ENCODE measurements at places on chromosomes 12 and 14. TPM values are rescaled to one million over a fixed set of nuclear protein-coding genes. Genes with fewer than 3 reads are reported as not detected.

DNA sequence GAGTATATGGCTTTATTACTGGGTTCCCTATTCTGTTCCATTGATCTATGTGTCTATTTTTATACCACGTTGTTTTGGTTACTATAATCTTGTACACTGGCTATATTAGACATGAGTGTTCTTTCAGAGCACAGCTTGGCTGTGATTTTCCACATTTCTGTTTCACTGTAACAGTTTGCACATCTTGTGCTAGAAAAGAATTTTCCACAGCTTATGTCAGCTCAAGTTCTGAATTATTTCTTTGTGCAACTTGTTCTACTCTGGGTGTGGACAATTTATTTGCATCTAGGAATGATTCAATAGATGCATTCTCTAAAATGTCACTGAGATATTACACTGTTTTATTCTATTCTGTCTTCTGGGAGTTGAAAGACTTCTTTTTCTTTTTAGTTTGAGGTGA is 28.4 kb upstream of the OR5AU1 start:
- DNase-seq = no peak
- peaks cover 3% of the 10 kb centered on the region for H3K4me1 ChIP-seq
- H3K36me3 ChIP-seq = no peaks in the 10 kb centered on the region
- H3K27ac ChIP-seq = no peak overlapping the region

DNA sequence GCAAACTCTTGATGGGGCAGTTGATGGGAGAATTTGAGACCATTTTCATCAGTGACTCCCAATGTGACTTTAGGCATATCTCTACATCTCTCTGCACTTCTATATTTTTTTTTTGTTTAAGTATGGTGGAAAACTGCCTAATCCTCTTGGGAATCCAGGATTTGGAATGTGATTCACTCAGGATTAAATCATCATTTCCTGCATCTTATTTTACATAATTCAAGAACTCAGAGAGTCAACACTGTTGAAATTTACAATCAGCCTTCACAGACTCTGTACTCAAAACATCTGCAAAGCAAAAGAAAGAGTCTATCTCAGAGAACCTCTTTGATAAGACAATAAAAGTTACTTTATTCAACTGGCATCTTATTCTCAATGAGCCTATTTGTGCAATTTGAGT is 260.7 kb upstream of the NOS1 start:
- H3K27me3 ChIP-seq = no peaks in the 10 kb centered on the region
- H3K27ac ChIP-seq = no peak overlapping the region
- H3K4me1 ChIP-seq = no peaks in the 10 kb centered on the region
- H3K36me3 ChIP-seq = no peaks in the 10 kb centered on the region
- H3K4me3 ChIP-seq = no peak overlapping the region
- no peak for DNase-seq

- no peaks in the 10 kb centered on the region for H3K36me3 ChIP-seq
- peak overlapping the region; percentile 69 for H3K27ac ChIP-seq
- H3K27me3 ChIP-seq = no peaks in the 10 kb centered on the region
These were observed 11.1 kb upstream of the NINJ2 start for GRCh38 chr12:674272-674781.

GRCh38 chr12:108875682-108876361 is 4.1 kb upstream of the DAO start:
- no peak overlapping the region for H3K4me3 ChIP-seq
- peaks cover 5% of the 10 kb centered on the region for H3K4me1 ChIP-seq
- H3K36me3 ChIP-seq = no peaks in the 10 kb centered on the region
- no peaks in the 10 kb centered on the region for H3K27me3 ChIP-seq
- no peak for DNase-seq

GRCh38 chr12:69457433-69457832 is 12.8 kb upstream of the FRS2 start:
- no peak for DNase-seq
- H3K27ac ChIP-seq = no peak overlapping the region
- H3K36me3 ChIP-seq = no peaks in the 10 kb centered on the region
- no peak overlapping the region for H3K4me3 ChIP-seq
- H3K27me3 ChIP-seq = peaks cover 1% of the 10 kb centered on the region

DNA sequence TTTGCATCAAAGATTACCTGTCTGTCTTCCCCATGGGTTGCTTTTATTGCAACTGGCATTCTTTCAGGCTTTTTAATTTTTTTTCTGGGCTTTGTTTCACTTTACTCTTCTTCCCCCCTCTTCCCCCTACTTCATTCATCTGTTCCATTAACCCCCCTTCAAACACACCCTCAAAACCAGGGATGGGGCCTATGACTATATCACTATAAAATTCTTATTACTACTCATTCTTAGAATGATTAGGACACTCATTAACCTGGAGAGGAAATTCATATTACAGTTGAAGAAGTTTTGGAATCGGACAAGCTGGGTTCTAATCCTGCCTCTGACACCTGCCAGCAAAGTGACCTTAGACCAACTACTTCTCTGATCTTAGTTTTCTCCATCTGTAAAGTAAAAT is 24.8 kb upstream of the MDM1 start:
- peaks cover 11% of the 10 kb centered on the region for H3K4me1 ChIP-seq
- no peak for DNase-seq
- H3K36me3 ChIP-seq = no peaks in the 10 kb centered on the region

DNA sequence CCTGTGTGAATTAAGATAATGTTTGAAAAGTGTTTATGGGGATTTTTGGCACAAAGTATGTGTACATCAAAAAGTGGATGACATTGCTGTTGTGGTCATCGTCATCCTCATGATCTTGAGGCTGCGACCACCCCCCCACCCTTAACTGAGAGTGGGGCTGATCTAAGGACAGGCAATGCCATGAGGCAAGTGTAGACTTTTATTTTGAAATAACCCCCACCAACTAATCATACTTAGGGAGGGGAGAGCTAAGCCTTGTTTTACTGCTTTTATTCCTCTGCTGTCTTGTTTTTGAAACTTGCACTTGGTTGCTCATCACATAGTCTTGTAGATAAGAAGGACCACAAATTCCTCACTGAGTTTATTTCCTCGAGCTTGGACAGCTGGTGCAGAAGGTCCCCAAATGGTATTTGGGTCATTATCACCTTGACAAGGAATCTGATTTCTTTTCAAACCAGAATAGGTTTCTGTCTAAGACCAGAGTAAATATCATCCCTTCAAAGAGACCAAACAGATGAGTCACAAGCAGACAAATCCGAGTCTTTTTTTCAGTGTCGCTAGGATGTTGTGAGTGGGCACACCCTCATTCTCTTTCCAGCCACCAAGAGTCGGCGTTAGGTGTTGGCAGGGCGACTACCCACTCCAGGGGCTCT is 23.9 kb upstream of the SMOC1 start:
- H3K4me3 ChIP-seq = no peak overlapping the region
- H3K4me1 ChIP-seq = no peaks in the 10 kb centered on the region
- peaks cover 13% of the 10 kb centered on the region for H3K27me3 ChIP-seq
- H3K36me3 ChIP-seq = no peaks in the 10 kb centered on the region

DNA sequence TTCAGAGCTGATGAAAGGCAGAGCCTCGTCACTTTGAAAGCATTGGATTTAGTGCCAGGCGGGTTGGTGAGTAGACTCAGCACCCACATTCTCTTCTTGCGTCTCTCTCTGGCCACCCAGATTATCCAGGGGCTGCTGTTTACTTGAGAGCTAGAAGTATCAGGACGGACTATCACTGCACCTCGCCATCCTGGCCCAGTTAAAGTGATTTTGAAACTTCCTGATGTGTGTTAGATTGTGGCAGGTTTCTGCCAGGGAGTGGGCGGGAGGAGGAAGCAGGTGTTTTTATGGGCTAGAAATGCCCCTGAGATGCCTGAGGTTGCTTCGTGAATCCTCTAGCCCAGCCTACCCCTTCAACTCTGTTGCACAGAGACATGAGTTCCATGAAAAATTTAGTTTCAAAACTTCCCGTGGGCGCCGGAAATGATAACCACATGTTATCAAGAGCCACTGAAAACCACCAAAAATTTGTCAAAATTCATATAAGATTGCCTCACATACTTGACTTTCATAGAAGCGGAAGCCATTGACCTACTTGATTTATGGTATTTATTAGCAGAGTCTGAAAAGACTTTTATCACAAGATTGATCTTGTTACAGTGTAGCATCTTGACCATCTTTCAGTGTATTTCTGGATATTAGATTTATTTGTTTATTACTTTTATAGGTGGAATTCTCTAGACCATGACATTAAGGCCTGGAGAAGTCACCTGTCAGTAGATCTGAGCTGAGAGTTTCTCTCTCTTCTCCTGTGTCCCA is 466.0 kb downstream of the RAD51B start:
- no peaks in the 10 kb centered on the region for H3K36me3 ChIP-seq
- H3K4me1 ChIP-seq = peaks cover 58% of the 10 kb centered on the region
- no peaks in the 10 kb centered on the region for H3K27me3 ChIP-seq
- DNase-seq = peak; percentile 31

- H3K36me3 ChIP-seq = peaks cover 8% of the 10 kb centered on the region
- no peak overlapping the region for H3K4me3 ChIP-seq
These were observed 451.6 kb downstream of the RGS6 start for GRCh38 chr14:72383865-72384264.

GRCh38 chr12:126033751-126034150 is 968.5 kb downstream of the AACS start:
- H3K27ac ChIP-seq = no peak overlapping the region
- no peak overlapping the region for H3K4me3 ChIP-seq
- H3K27me3 ChIP-seq = no peaks in the 10 kb centered on the region

- peaks cover 97% of the 10 kb centered on the region for H3K36me3 ChIP-seq
- no peak for DNase-seq
- no peaks in the 10 kb centered on the region for H3K27me3 ChIP-seq
- peaks cover 82% of the 10 kb centered on the region for H3K4me1 ChIP-seq
These were observed 41.3 kb downstream of the VDR start for GRCh38 chr12:47863467-47863866.

GRCh38 chr14:73717711-73718417 is 3.7 kb upstream of the PNMA1 start:
- H3K27me3 ChIP-seq = no peaks in the 10 kb centered on the region
- DNase-seq = no peak
- peaks cover 6% of the 10 kb centered on the region for H3K4me1 ChIP-seq
- no peak overlapping the region for H3K4me3 ChIP-seq
- no peak overlapping the region for H3K27ac ChIP-seq
- H3K36me3 ChIP-seq = peaks cover 65% of the 10 kb centered on the region

GRCh38 chr12:67364228-67364627 is 95.1 kb downstream of the CAND1 start:
- DNase-seq = no peak
- no peak overlapping the region for H3K27ac ChIP-seq
- peaks cover 5% of the 10 kb centered on the region for H3K27me3 ChIP-seq
- H3K4me1 ChIP-seq = no peaks in the 10 kb centered on the region

DNA sequence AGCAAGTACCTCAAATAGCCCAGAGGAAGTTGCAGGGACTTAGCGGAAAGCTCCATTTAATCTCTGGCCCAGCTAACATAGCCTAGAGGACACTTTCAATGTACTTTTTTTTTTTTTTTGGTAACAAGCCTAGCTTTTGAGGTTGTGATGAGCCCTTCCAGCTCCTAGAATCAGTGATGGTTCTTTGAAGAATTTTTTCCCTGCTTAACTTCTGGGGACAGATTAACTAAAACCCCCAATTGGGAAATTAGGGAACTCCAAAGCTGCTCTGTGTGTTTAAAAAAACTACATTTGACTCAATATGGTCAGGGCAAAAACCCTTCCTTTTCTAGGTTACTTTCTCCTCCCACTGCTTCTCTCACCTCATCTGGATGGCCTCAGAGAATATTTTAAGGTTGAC is 23.9 kb upstream of the ITGA5 start:
- H3K36me3 ChIP-seq = no peaks in the 10 kb centered on the region
- peaks cover 12% of the 10 kb centered on the region for H3K27me3 ChIP-seq
- DNase-seq = no peak
- H3K4me1 ChIP-seq = peaks cover 5% of the 10 kb centered on the region

DNA sequence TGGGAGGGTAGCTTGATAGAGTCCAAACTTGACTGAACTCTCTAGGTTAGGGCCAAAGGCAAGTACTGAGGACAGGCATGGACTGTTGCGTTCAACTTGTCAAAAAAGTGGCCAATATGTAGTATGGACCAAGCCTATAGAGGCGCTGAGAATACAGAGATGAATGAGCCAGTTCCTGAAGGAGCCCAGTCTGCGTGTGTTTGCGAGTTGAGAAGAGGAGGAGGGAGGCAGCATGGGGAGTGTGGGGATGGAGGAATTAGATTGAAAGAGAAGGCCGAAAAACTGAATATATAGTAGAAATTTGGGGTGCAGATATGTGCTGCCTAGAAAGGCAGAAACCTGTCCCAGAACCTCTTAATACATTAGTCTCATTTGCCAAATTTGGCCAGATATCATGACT is 412.4 kb downstream of the PCNX1 start:
- peak overlapping the region; percentile 85 for H3K27ac ChIP-seq
- peaks cover 25% of the 10 kb centered on the region for H3K36me3 ChIP-seq
- no peak for DNase-seq
- H3K27me3 ChIP-seq = peaks cover 2% of the 10 kb centered on the region

DNA sequence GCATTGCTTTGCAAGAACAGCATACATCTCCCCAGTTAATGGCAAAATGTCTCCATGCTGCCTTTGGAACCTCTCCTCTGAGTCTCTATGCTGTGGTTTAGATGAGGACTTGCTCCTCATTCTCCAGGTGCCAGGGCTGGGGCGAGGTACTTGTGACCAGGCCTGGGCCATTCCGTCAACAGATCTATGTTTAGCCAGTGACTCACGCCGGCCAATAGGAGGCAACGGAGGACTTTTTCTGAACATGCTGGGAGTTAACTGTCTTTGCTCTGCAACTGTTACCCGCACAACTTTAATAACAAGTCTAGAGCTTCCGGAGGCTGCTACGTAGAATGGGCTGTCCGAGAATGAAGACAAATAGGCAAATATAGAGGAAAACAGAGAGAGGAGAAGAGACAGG is 214.2 kb downstream of the GLT1D1 start:
- no peaks in the 10 kb centered on the region for H3K36me3 ChIP-seq
- H3K27ac ChIP-seq = no peak overlapping the region
- DNase-seq = no peak
- H3K4me3 ChIP-seq = no peak overlapping the region
- no peaks in the 10 kb centered on the region for H3K27me3 ChIP-seq

DNA sequence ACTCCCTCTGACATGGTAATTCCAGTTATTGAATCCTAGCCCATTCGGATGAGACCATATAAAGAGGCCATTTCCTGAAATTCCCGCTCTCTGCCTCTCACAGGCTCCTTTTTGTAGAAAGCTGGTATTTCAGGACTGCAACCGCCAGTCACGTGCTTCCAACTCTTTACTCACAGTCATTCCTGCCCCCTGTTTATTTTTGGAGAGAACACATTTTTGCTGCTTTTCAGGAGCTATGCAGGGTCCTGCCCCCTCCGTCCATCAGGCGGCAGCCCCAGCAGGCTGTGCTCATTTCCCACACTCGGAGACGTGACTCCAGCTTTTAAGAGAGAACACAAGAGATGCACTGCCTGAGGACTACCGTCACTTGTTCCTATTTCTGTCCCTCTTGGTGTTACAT is 26.8 kb downstream of the IFT43 start:
- DNase-seq = no peak
- no peaks in the 10 kb centered on the region for H3K36me3 ChIP-seq
- peaks cover 7% of the 10 kb centered on the region for H3K4me1 ChIP-seq

PPM1H gene
- total RNA-seq = not detected

MYF6 gene
- not detected for total RNA-seq

CMA1 gene
- 0.25 TPM for total RNA-seq

POTEM gene
- not detected for total RNA-seq

CATSPERB gene
- 0.46 TPM for total RNA-seq

SERPINA9 gene
- not detected for total RNA-seq

ATF7 gene
- total RNA-seq = 28.0 TPM

TPPP2 gene
- not detected for total RNA-seq
